Stimulated activated CD8-positive, alpha-beta memory T cell treated with anti-CD3 and anti-CD28 coated beads, Interleukin-7, amount 100 ng/mL, for 48 hours (primary cell): ENCODE measurements at places on chromosomes 1 and 21.

- DNase-seq: no peak
Measured at GRCh38 chr1:218247339-218247738, 37.8 kb upstream of the RRP15 start.

- no peak for DNase-seq
Measured at GRCh38 chr1:3711780-3712451, 40.3 kb upstream of the CCDC27 start.

GRCh38 chr1:183567584-183567983, 22.7 kb downstream of the NCF2 start:
- DNase-seq: no peak

- no peak for DNase-seq
Measured at GRCh38 chr1:165435801-165436200, 9.1 kb downstream of the RXRG start.
